Stimulated activated CD8-positive, alpha-beta memory T cell treated with anti-CD3 and anti-CD28 coated beads, Interleukin-4, amount 100 ng/mL, for 4 hours (primary cell): ENCODE measurements at places on chromosomes 12 and 14.

GRCh38 chr14:83842547-83842946 lies 1687.4 kb upstream of the FLRT2 start:
- DNase-seq, result no peak

GRCh38 chr14:22071006-22071405 lies 397.4 kb upstream of the OR4E1 start:
- DNase-seq, result no peak

DNA sequence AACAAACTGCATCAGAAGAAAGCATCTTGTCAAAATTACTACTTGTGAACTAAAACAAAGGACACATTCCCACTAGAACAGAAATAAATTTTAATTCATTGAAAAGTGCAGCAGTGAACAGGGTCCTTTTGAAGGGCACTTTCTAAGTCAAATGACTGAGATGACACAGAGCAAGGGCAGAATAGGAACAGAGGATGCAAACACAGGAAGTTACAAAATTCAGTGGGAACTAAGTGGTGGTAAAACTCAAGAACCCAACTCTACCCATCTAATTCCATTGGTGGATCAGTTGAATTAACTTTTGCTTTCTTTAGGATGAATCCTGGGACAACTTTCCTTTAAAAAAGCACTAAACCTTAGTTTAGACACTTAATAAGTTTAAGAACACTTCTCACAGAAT lies 45.8 kb downstream of the GNS start:
- no peak for DNase-seq

DNA sequence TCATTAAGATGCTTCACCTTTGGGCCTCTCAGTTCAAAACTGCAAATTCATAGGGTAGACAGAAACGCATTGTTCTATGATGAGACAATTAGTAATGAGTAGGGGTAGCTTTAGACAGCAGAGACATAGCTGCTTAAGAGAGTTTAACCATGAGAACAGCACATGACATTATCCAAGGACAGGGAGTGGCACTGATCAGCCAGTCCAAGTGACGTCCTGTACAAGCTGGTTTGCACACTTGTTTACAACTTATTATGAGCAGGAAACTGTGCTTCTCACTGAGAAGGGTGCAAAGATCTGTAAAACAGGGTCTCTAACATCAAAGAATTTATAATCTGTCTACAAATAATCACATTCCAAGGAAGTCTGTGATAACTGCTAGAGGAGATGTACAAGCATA lies 11.2 kb upstream of the SRSF5 start:
- DNase-seq, result no peak

DNA sequence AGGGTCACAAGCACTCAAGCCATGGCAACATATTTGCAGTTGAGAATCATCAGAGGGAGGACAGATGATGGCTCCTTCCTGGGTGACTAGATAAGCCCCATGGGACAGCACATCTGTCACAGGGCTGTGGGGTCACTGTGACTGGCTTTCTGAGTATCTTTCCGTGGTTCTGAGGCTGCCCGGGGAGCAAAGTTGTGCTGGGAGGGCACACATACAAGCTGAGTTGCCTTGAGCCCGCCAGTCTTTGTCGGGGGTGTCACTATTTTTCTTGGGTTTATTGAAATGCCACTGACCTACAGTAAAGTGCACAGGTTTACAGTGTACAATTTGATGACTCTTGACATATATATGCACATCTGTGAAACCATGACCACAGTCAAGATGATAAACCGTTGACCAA lies 17.2 kb upstream of the KIF26A start:
- DNase-seq, result no peak

DNA sequence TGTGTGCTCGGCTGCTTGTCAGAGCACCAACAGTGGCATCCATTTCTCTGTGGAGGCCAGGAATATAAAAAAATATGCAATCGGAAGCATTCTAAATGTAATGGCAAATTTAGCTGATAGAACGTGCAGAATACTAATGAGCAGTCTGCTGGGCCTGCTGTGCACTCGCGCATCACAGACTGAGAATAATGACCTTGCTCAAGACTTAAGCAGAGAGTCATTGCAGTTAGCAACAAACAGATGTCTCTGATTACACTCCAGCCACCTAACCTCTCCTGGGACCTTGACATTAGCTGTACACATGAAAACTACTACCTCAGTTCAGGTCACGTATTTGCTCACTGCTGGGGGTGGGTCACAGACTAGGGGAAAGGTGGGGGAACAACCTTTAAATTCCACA lies 269.2 kb upstream of the DAAM1 start:
- DNase-seq, result no peak

DNA sequence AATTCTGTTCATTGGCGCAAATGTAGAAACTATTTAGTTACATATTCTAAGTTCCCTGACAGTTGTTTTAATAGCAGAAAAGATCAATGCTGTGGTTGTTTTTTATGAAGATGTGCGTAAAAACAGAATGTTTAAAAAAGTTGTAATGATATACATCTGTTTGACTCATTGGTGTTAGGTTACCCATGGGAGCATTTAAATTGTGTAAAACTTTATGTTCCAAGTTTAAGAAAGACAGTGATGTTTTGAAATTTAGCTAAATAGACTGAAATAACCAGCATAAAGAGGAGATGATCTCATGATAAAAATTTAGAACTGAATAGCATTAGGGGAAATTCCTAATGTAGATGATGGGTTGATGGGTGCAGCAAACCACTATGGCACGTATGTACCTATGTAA lies 3.6 kb downstream of the PELI2 start:
- DNase-seq, result no peak

DNA sequence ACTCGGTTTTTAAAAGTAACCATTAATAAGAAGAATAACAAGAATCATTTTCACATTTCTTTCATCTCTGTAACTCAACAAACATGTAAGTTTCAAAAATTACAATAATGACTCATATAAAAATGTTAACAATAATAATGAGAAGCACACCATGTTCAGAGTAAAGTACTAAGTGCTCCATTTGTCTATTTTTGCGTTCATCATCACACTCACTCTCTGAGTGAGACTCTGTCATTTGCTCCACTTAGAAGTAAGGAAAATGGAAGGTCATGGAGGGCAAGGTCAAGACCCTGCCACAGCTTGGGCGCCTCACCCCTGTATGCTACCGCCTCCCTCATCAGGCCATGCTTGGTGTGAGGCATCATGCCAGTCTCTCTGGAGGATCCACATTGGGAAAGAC lies 129.9 kb downstream of the TMEM30B start:
- DNase-seq, result no peak

GRCh38 chr12:124168016-124168786 lies 126.7 kb upstream of the RFLNA start:
- DNase-seq, result no peak

DNA sequence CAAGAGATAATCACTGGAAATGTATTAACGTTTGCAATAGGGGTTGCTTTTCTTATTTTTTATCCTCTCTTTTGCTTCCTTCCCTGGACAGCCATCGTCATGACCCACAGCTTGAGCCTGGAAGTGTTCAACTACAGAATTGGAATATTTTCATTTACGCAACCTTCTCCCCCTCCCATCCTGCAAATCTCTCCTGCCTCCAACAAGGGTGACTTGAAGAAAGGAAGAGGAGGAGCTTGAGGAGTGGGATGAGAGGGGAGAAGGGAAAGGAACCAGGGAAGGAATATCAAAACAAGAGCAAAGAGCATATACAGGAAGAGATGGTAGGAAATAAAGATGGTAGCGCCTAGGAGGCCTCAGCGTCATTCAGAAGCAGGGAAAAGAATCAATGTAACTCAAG lies 1.6 kb upstream of the MANSC4 start:
- no peak for DNase-seq

GRCh38 chr14:100531152-100532121 lies 55.8 kb downstream of the BEGAIN start:
- DNase-seq, result no peak

- no peak for DNase-seq
Observed at GRCh38 chr12:57724936-57725740, 13.4 kb downstream of the AGAP2 start.

GRCh38 chr14:96567289-96567899 lies 65.2 kb downstream of the PAPOLA start:
- no peak for DNase-seq

GRCh38 chr12:94458877-94459727 lies 565 bp downstream of the CEP83 start:
- no peak for DNase-seq

- DNase-seq, result no peak
Observed at GRCh38 chr12:18754124-18754707, 16.3 kb downstream of the CAPZA3 start.

GRCh38 chr14:38122241-38122640 lies 85.5 kb upstream of the SSTR1 start:
- no peak for DNase-seq

DNA sequence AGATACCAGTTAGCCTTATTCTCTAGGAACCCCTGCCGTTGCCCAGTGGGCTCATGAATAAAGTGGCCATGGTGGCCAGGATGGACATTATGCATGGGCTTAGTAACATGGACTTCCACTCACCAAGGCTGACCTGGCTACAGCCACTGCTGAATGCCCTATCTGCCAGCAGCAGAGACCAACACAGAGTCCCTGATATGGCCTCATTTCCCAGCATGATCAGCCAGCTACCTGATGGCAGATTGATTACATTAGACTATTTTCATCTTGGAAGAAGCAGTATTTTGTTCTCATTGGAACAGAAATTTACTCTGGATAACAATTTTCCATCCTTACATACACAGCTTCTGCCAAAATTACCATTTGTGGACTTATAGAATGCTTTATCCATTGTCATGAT lies 16.2 kb upstream of the LPCAT3 start:
- DNase-seq, result no peak

DNA sequence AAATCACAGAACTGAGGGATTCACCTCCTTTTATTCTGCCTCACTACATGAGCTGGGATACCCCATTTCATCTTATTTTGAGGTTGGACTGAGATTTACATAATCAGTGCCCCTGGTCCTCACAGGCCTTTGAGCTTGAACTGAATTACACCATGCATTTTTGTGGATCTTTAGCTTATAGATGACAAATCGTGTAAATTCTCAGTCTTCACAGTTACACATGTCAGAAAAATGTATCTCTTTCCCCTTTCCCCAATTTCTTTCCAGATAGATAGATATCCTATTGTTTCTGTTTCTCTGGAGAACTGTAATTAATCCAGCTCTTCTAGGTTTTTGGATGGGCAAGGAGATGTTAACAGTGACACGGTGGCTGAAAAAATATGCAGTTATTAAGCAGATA lies 1778.9 kb upstream of the SEL1L start:
- DNase-seq, result no peak

GRCh38 chr14:75297411-75298040 lies 18.9 kb downstream of the FOS start:
- DNase-seq, result no peak

GRCh38 chr12:64895526-64895925 lies 71.1 kb downstream of the TBC1D30 start:
- DNase-seq, result no peak

DNA sequence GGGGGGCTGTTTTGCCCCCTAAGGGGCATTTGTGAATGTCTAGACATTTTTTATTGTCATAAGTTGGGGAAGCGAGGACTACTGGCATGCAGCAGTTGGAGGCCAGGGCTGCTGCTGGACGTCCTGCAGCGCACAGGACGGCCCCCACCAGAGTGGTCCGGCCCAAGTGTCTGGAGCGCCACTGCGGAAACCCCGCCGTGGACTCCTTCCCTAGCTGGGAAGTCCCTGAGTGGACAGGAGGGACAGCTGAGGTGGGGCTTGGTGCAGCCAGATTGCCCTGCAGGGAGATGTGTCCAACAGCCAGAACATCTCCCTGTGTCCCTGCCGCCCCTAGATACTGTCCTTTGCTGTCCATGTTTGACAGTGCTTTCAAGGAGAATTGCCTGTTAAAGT lies 5.5 kb downstream of the CKB start:
- DNase-seq, result no peak

- no peak for DNase-seq
Observed at GRCh38 chr14:45906257-45906656, 653.3 kb upstream of the MIS18BP1 start.

GRCh38 chr12:50934981-50935807 lies 17.1 kb upstream of the HIGD1C start:
- DNase-seq, result no peak

GRCh38 chr12:99746538-99746937 lies 99.0 kb downstream of the GARIN6 start:
- no peak for DNase-seq

DNA sequence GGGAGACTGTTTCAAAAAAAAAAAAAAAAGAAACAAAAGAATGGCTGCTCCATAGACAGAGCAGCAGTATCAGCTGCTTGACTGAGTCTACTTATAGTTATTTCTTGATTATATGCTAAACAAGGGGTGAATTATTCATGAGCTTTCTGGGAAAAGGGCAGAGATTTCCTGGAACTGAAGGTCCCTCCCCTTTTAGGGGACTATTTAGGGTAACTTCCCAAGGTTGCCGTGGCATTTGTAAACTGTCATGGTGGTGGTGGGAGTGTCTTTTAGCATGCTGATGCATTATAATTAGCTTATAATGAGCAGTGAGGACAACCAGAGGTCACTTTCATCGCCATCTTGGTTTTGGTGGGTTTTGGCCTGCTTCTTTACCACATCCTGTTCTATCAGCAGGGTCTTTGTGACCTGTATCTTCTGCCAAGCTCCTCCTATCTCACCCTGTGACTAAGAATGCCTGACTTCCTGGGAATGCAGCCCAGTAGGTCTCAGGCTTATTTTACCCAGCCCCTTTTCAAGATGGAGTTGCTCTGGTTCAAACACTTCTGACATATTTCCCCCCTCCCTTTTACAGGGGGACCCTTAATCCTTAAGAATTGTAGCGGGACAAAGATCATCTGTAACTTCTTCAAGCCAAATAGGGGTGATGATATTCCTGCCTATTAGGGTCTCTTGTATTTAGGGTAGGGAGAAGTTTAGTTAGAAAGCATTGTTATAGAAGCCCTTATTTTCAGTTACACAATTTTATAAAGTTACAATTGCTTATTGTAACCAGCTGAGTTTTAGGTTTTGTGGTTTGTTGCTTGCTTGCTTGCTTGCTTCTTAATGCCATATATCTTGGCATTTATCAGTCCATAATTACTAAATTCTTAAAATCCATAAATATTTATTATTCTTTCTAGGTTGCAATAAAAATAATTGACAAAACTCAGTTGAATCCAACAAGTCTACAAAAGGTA lies 42.5 kb downstream of the MARK3 start:
- DNase-seq, result no peak

DNA sequence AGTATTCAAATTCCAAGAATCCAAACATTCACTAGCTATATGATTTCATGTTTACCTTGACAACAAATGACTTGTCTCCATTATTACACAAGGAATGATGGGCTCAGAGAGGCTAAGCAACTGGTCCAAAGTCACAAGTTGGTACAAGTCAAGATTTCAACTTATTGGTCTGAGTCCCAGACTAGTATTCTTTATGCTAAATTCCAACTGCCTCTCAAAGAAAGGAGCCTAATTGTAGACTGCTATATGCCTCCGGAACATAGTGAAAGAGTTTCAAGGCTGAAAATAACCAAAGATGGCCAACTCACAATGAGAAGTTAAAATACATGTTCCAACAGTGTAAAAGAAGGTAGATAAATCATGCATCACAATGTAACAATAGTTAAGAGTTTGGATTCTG lies 7.5 kb downstream of the BTG1 start:
- no peak for DNase-seq

- no peak for DNase-seq
Observed at GRCh38 chr12:94650143-94651056, at the start of gene TMCC3. Gene TMCC3, minus strand, starts transcription at chr12:94650557. Its CDS starts 127 bp downstream, at chr12:94650430.
